ENCODE measurements at places on chromosomes 1 and 21. TPM values are rescaled to one million over a fixed set of nuclear protein-coding genes. Genes with fewer than 3 reads are reported as not detected.

Gene CATSPERE
- total RNA-seq: 0.14 TPM

Gene ITLN2
- not detected for total RNA-seq

Gene SERINC2
- total RNA-seq: 12.3 TPM

Gene CTTNBP2NL
- 66.5 TPM for total RNA-seq

Gene KCNJ15
- 0.41 TPM for total RNA-seq

Gene FAM3B
- total RNA-seq: 1.5 TPM

Gene ASTN1
- 0.42 TPM for total RNA-seq

Gene NGF
- total RNA-seq: 21.8 TPM

Gene PADI2
- total RNA-seq: 0.27 TPM

Gene CLCNKA
- 4.7 TPM for total RNA-seq

Gene TRNP1
- 34.9 TPM for total RNA-seq

Gene MPL
- not detected for total RNA-seq

Gene GUCA2B
- not detected for total RNA-seq

Gene HPDL
- total RNA-seq: not detected

Gene FRRS1
- 6.1 TPM for total RNA-seq

Gene CRYAA
- not detected for total RNA-seq

Gene TTLL7
- total RNA-seq: 66.1 TPM

DNA sequence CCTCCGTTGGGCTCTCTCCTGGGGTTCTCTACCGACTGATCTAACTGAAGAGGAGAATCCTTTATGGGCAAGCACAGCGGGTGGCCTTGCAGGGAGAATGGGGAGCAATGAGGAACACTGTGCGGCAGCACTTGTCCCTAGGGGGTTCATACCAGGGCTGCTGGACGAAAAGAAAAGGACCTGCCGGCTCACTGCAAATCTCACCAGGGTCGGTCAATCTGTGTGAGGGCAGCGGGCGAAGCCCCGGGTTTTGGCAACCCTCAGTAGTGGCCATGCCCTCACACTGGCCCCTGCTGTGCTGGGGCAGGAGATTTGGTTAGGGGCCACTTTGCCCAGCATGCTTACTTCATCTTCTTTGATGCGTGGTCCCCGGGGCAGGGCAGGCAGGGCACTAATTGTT, 5.9 kb downstream of the LHX9 start:
- no peak for DNase-seq

DNA sequence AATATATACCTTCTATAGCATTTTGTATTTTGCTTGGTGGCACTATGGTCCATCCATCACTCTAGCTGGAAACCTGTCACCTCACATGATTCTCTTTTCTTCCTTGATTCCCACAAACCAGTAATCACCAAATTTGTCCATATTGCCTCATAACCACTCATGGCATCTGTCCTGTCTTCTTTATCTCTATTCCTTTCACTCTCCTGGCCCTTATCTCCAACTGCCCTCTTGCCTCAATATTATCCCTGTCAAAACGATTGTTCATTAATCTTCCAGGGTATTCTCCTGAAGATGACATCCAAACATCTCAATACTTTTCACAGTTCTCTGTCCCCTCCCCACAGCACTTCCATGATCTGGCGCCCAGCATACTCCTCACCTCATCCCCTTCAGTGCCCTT, 46.1 kb downstream of the WDR64 start:
- DNase-seq: no peak

DNA sequence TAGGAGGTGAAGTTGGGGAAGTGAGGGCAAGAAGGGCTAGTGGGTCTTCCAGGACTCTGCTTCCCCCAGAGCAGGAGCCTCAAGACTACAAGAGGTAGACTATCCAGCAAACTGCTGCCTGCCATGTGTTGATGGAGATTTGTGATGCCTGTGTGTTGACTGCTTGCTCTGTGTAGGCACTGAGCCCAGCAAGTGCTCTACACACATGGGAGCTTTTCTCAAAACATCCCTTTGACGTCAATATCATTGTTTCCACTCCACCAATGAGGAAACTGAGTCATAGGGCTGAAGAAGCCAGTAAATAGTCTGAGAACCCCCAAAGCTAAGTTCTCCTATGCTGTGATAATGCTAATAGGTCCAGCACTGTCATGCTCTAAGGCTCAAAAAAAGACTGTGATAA, 207.2 kb upstream of the NFIA start:
- no peak for DNase-seq

GRCh38 chr1:195806060-195806459, 802.2 kb downstream of the KCNT2 start:
- no peak for DNase-seq

DNA sequence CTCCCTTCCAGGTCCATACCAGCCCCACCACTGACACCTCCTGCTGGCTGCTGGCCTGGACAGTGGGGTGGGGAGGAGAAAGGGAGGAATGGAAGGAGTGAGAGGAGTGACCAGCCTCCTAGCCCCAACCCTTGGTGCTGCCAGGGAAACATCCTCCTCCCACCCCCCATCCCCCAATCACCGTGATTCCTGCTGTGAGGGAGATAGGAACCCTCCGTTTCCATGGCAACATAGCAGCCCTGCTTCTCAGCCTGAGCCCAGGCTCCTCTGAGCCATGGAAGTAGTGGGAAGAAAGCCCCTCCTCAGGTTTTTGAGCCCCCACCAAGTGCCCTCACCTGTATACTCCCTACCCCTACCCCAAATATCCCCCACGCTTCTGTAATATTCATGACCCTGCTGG, 44.4 kb upstream of the SCMH1 start:
- DNase-seq: no peak

- DNase-seq: no peak
Observed at GRCh38 chr1:181104790-181105133, 16.3 kb downstream of the IER5 start.

DNA sequence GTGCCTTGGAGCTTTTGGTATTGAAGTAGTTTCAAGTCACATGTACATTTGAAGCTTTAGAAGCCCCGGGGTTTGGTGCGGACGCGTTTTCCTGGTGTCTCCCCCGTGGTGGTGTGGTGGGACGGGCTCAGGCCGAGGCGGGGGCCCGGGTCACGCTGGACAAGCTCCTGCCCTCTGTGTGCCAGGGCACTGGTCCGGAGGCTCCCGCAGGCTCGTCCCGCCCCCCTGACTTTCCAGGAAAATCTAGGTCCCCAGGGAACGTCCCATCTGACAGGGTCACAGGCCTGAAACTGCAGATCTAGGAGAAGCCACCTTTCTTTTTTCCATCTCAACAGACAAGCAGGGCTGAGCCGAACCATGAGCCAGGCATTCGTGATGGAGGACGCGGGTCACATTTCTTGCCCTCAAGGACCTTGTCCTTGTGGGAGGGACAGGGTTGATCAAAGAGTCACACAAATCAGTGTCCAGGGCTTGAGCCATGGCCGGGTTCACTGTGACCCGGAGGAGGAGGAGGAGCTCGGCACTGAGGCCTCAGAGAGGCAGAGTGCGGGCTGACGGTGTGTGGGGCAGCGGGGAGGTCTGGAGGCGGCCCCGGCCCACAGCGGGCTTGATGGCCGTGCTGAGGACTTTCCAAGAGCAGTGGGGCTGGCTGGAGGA, 1.6 kb downstream of the DMRTB1 start:
- DNase-seq: no peak

DNA sequence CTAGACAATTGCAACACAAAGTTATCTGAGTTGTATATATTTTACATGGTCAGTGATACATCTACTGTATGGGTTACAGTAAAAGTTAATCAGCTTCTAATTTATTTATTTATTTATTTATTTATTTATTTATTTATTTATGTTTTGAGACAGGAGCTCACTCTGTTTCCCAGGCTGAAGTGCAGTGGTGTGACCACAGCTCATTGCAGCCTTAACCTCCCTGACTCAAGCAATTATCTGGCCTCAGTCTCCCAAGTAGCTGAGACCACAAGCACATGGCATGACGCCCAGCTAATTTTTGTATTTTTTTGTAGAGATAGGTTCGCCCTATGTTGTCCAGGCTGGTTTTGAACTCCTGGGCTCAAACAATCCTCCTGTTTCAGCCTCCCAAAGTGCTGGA, 241.6 kb downstream of the PTPRC start:
- no peak for DNase-seq

DNA sequence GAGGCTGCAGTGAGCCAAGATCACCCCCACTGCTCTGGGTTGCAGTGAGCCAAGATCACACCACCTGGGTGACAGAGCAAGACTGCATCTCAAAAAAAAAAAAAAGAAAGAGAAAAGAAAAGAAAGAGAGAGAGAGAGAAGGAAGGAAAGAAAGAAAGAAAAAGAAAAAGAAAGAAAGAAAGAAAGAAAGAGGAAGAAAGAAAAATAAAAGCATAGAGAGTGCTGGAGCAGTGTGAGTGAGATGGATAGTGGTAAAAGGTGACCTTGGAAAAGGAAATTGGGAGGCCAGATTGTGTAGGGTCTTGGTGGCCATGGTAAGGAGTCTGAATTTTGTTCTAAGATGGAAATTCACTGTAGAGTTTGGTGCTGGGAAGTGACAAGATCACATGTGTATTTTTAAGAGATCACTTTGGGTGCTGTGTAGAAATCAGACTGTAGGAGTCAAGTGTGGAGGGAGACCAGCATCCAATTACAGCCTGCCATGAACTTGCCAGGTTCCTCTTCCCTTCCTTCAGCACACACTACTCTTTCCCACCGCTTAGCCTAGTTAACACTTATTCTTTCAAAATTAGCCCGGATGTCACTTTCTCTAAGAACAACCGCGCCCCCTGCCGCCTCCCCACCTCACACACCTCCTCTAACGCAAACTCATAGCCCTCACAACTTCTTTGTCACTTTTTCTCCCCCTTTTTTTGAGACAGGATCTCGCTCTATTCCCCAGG, 17.9 kb downstream of the MTX1 start:
- DNase-seq: peak; percentile 55

DNA sequence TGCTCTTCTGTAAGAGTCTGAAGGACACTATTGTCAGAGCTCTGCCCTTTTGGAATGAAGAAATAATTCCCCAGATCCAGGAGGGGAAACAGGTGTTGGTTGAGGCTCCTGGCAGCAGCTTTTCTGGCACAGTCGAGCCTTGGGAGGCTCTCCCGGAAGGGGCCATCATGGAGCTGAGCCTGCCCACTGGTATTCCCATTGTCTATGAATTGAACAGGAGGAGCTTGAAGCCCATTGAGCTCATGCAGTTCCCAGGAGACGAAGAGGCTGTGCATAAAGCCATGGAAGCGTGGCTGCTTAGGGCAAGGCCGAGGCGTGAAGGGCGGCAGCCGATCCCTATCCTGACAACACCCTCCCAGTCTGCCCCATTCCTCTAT, 26.6 kb downstream of the UBE4B start:
- DNase-seq: no peak

DNA sequence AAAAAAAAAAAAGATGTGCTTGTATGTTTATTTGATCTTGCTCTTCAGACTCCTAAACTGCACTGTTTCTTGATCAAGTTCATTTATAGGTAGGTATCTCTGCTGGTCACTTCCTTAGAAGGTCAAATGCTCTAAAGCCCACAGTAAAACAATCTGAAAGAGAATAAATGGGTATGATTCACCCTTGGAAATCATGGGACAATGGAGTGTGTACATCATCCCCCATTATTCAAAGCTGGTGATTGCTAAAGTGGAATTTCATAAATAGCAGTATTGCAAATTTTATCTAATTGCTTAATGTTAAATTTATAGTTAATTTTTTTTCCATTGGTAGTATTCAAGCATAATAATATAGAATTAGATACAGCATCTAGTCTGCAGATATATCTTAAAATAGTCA, 53.4 kb downstream of the MIER1 start:
- no peak for DNase-seq

DNA sequence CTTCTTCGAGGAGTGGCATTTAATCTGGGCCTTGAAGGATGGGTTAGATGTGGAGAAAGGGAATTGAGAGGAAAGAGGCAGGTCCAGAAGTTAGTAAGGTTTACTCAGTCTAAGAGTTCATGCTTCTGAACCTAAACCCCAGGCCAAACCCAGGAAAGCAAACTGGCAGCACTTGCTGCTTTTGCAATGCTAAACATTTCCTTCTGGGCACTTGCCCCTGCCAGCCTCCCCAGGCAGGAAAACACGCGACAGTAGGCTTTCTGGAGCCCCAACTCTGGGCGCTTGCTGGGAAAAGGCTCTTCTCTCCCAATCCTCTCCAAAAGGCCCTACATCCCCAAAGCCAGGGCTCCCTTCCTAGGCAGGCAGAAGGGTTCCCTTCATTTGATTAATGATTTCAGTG, 2.5 kb downstream of the OLFML2B start:
- no peak for DNase-seq

DNA sequence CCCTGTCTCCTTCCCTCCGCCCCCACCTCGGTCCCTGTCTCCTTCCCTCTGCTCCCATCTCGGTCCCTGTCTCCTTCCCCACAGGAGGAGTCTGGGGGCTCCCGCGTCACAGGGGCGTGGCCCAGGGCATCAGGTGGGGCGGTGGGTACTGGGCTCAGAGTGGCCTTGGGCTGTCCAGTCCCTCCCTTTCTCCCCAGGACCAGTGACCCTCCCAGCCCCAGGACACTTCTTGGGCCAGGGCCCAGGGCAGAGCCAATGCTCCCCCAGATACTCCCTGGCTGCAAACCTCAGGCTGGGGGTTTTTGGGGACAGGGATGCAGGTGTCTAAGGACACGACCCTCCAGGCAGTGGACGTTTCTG, 6.8 kb upstream of the RNF223 start:
- no peak for DNase-seq

GRCh38 chr1:208782186-208782585, 538.0 kb upstream of the PLXNA2 start:
- DNase-seq: no peak

- no peak for DNase-seq
Observed at GRCh38 chr1:232467073-232467760, 162.7 kb downstream of the SIPA1L2 start.

- DNase-seq: no peak
Observed at GRCh38 chr1:906600-907420, 16.9 kb upstream of the SAMD11 start.

GRCh38 chr1:152089014-152089674, at the start of gene TCHHL1:
TCHHL1 (minus strand) TSS chr1:152089064; CDS start chr1:152088143, 921 bp downstream.
- no peak for DNase-seq

DNA sequence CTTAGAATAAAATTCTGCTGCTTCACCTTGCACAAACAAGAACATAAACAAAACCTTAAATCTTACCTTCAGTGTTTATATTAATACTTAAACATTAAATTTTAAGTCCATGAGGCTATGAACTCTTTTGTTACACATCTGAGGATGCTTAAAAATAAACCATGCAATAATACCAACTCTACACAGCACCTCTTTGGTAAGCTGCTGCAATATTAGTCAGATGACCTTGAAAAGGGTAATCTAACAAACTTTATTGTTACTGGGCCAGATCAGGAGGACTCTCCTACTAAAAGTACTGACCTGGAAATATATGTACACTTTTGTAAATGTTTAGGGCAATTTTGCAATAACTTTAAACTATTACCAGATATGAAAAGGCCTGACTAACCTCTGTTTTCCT, 763 bp downstream of the SIKE1 start:
- DNase-seq: no peak

Data from thoracic aorta (tissue), 2 donors.